ENCODE measurements at places on chromosomes 5 and 9. TPM values are rescaled to one million over a fixed set of nuclear protein-coding genes. Genes with fewer than 3 reads are reported as not detected.

DNA sequence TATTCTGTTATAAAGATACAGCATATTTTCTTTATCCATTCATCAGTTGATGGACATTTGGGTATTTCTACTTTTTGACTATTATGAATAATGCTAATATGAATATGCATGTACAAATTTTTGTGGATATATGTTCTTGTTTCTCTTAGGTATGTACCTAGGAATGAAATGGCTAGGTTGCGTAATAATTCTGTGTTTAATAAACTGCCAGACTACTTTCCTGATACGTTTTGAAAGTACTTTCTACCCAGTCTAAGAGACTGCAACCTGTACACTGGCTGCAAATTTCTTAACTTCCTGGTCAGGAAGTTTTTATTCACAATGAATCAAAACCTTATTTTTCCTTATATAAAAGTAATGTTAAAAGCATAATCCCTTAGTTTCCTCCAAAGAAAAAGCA lies 93.9 kb upstream of the STARD4 start:
- no peak for DNase-seq

- DNase-seq = no peak
Measured at GRCh38 chr9:119634006-119634405, 264.8 kb upstream of the BRINP1 start.

DNA sequence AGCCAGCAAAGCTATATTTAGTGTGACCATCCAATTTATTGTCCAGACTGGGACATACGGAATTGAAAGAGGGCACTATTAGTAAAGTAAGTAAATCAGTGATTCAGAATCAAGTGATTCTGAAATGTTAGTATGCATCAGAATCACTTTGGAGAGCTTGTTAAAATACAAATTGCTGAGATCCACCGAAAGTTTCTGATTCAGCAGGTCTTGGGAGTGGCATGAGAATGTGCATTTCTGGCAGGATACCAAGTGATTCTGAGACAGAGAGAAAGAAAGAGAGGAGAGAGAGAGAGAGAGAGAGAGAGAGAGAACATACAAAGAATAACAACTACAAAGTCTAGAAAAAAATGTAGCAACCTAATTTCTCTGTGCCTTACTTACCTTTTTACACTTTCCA lies 65.4 kb upstream of the ASTN2 start:
- DNase-seq = no peak

- DNase-seq = no peak
Measured at GRCh38 chr9:88268886-88269285, 119.4 kb upstream of the SPIN1 start.

- DNase-seq = no peak
Measured at GRCh38 chr9:127457191-127457878, 6.0 kb downstream of the LRSAM1 start.

GRCh38 chr5:90957906-90958305 lies 399.3 kb downstream of the ADGRV1 start:
- no peak for DNase-seq

GRCh38 chr5:72709341-72709740 lies 107.1 kb upstream of the TNPO1 start:
- no peak for DNase-seq

DNA sequence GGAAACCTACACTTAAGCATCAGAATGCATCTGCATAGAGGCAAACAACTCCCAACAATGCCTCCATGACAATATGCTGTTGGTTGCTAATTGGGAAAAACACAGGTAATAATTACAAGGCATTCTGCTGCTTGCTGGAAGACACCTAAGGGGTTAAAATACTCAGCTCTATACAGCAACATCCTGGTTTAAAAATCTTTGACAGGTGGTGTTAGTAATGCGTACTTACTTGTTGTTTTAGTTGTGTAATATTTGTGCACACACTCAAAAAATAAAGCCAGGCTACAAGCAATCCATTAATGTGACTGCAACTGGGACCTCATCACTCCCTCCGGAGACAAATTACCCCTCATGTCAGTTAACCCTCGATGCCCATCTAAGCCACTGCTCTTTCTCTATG lies 126.3 kb upstream of the ELL2 start:
- DNase-seq = no peak

GRCh38 chr9:33785914-33786313 lies 9.4 kb upstream of the PRSS3 start:
- no peak for DNase-seq

- peak; percentile 42 for DNase-seq
Measured at GRCh38 chr9:121278477-121279261, 10.7 kb downstream of the GSN start.

GRCh38 chr5:45643056-45643455 lies 53.1 kb downstream of the HCN1 start:
- no peak for DNase-seq

- DNase-seq = no peak
Measured at GRCh38 chr5:37715361-37715760, 124.5 kb downstream of the GDNF start.

- no peak for DNase-seq
Measured at GRCh38 chr5:124729720-124730359, 16.6 kb downstream of the ZNF608 start.

- DNase-seq = no peak
Measured at GRCh38 chr5:116305899-116306298, 221.1 kb downstream of the COMMD10 start.

DNA sequence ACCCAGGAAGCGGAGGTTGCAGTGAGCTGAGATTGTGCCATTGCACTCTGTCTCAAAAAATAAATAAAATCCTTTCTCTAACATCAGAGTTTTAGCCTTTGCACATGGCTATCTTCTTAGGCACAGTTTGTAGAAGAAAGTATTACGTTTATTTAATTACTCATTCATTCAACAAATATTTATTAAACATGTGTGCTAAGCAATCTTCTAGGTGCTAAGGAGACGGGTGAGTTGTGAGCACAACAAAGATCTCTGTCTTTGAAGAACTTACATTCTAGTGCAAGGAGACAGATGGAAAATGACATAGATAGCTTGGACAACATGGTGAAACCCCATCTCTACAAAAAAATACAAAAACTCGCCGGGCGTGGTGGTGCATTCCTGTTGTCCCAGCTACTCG lies 122.3 kb upstream of the MYO10 start:
- DNase-seq = no peak

- no peak for DNase-seq
Measured at GRCh38 chr5:136013559-136013958, 15.2 kb upstream of the TGFBI start.

GRCh38 chr5:170913573-170913972 lies 51.8 kb downstream of the RANBP17 start:
- DNase-seq = no peak

COL15A1 gene
- 0.06 TPM for total RNA-seq

OTP gene
- total RNA-seq = not detected

NPR3 gene
- total RNA-seq = not detected

PPP6C gene
- 48.8 TPM for total RNA-seq

SIT1 gene
- 67.7 TPM for total RNA-seq

OR13F1 gene
- total RNA-seq = not detected

EGFL7 gene
- total RNA-seq = 0.94 TPM

NACC2 gene
- 5.3 TPM for total RNA-seq

SPINK13 gene
- not detected for total RNA-seq

GGTA1 gene
- not detected for total RNA-seq
